ENCODE measurements at places on chromosomes 6 and 20. TPM values are rescaled to one million over a fixed set of nuclear protein-coding genes. Genes with fewer than 3 reads are reported as not detected.

The WFDC10B gene
- 0.26 TPM for total RNA-seq

The MRAP2 gene
- 0.47 TPM for total RNA-seq

The RPS10 gene
- total RNA-seq, result 2,222 TPM

The HCRTR2 gene
- total RNA-seq, result not detected

The KCNQ5 gene
- total RNA-seq, result 0.34 TPM

The ZKSCAN3 gene
- 6.4 TPM for total RNA-seq

The OR2H1 gene
- not detected for total RNA-seq

The QRSL1 gene
- 7.3 TPM for total RNA-seq

The BMP7 gene
- not detected for total RNA-seq

The MPC1 gene
- total RNA-seq, result 32.9 TPM

The SNX21 gene
- total RNA-seq, result 80.1 TPM

The FBXO5 gene
- 2.1 TPM for total RNA-seq

The OPRL1 gene
- 2.2 TPM for total RNA-seq

The TBXT gene
- total RNA-seq, result not detected

The FILIP1 gene
- total RNA-seq, result 0.52 TPM

The POU5F1 gene
- not detected for total RNA-seq

The CYP24A1 gene
- total RNA-seq, result 0.09 TPM

The TRIM31 gene
- not detected for total RNA-seq

The CTAGE9 gene
- total RNA-seq, result not detected

The GGTLC1 gene
- total RNA-seq, result not detected

The SLC17A2 gene
- total RNA-seq, result not detected

The MOG gene
- total RNA-seq, result not detected

The EYA2 gene
- total RNA-seq, result 2.4 TPM

The OTOR gene
- not detected for total RNA-seq

The ZNF311 gene
- total RNA-seq, result 1.6 TPM

The TMEM151B gene
- total RNA-seq, result under 0.01 TPM

The SAPCD1 gene
- 1.3 TPM for total RNA-seq

The CDYL gene
- 14.3 TPM for total RNA-seq

The ALDH5A1 gene
- total RNA-seq, result 0.09 TPM

The PPP1R14C gene
- 0.17 TPM for total RNA-seq

The ESR1 gene
- total RNA-seq, result 0.77 TPM

The MED20 gene
- total RNA-seq, result 23.2 TPM

The CRISP3 gene
- not detected for total RNA-seq

The WFDC12 gene
- total RNA-seq, result not detected

The TMC2 gene
- 0.09 TPM for total RNA-seq

The CFB gene
- total RNA-seq, result 56.8 TPM

The C2 gene
- 2.0 TPM for total RNA-seq

The OR2B3 gene
- total RNA-seq, result not detected

The PNPLA1 gene
- not detected for total RNA-seq

The WFDC5 gene
- total RNA-seq, result not detected

The BFSP1 gene
- total RNA-seq, result 2.3 TPM

All from bronchial smooth muscle cell (primary cell).